Stomach (tissue), 19 donors: ENCODE measurements at places on chromosomes 12 and 14.

DNA sequence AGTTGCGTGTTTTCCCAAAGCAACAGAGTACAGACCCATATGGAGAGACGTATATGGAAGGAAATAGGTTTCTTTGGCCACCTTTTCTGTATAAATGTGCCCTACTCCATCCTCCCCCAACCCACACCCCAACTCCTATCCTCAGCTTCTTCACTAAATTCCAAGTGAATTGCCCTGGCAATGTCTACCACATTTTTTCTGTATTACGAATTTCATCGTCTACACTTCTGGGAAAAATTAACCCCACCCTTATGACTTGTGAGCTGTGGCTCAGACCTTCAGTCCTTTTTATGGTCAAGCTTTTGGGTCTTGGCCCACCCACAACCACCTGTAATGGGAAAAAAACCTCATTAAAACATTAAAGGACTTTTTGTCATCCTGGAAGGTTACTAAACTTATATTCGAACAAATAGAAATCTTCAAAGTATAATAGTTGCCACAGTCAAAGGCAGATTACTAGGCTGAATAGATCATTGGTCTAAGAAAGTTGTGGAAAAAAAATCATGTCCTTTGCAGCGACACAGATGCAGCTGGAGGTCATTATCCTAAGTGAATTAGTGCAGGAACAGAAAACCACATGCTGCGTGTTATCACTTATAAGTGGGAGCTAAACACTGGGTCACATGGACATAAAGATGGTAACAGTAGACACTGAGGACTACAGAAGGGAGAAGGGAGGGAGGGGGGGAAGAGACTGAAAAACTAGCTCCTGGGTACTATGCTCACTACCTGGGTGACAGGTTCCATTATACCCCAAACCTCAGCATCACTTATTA lies 15.7 kb upstream of the NFKBIA start:
- no peak overlapping the region for H3K4me3 ChIP-seq
- no peaks in the 10 kb centered on the region for H3K4me1 ChIP-seq
- no peak for DNase-seq
- H3K27me3 ChIP-seq = no peaks in the 10 kb centered on the region

DNA sequence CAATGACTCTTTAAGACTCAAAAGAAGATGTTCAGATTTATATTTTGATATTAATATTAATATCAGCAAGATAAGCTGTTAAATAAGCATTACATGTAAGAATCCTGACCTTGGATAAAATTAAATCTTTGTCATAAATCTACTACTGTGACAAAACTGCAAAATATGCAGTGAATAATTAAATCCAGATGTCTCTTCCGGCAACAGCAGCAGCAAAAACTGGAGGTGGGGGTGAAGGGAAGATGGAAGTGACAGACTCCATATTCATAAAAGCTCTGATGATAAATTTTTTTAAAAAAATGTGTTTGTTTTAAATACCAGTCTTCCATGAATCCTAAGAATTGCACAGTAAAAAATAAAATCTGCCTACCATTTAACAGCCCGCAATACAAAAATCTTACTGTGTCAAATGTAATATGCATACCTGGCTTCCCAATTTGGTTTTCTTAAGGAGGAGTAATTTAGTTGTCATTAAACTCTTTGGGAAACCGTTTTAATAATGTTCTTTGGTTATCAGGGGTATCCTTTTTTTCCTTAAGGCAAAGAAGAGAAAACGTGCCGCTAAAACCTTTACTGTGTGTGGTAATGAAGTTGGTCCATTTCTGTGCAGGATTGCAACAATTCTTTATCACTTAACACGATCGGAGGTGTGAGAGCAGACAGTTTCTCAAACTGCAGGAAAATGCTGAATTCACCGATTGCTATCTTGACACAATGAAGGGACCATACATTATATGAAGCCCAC lies 478.2 kb downstream of the DIO2 start:
- H3K27ac ChIP-seq = no peak overlapping the region
- H3K4me1 ChIP-seq = no peaks in the 10 kb centered on the region
- no peaks in the 10 kb centered on the region for H3K27me3 ChIP-seq
- no peak overlapping the region for H3K4me3 ChIP-seq
- no peaks in the 10 kb centered on the region for H3K36me3 ChIP-seq
- no peak for DNase-seq

GRCh38 chr14:51520087-51520486 lies 131.6 kb upstream of the FRMD6 start:
- no peaks in the 10 kb centered on the region for H3K36me3 ChIP-seq
- H3K27ac ChIP-seq = no peak overlapping the region
- no peaks in the 10 kb centered on the region for H3K27me3 ChIP-seq
- no peak overlapping the region for H3K4me3 ChIP-seq
- H3K4me1 ChIP-seq = no peaks in the 10 kb centered on the region

DNA sequence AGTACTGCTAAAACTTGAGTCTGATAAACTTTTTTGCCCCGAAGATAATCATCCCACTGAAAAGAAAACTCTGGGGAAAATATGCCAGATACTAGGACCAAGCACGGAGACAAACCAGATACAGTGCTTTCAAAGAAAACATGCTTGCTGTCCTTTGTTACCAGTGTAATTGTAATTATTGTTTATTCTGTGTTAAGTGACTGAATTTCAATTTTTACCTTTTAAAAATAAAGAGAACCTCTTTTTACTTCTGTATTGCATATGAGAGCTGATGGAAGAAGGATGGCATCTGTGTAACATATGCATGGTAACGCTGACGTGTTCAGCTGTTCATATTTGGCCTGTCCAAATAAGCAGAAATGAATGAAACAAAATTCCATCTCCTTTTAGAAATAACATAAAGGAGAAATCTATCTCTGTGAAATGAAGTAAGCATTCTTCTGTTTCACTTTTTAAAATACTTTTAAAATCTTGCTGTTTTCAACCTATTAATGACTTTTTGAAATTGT lies 22.5 kb downstream of the SLC35E3 start:
- H3K36me3 ChIP-seq = peaks cover 7% of the 10 kb centered on the region
- no peak for DNase-seq
- H3K4me1 ChIP-seq = no peaks in the 10 kb centered on the region
- H3K27me3 ChIP-seq = no peaks in the 10 kb centered on the region

DNA sequence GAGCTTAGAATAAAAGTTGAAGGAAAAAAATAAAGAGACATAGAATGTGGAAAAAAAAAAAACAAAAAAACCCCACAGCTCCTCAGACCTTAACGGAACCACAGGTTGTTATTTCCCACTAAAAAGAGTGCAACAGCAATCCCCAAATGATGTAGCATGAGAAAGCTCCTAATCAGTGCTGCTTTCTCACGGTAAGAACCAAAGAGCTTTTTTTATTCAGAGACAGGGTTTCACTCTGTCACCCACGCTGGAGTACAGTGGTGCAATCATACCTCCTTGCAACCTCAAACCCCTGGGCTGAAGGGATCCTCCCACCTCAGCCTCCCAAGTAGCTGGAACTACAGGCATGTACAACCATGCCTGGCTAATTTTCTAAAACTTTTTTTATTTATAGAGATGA lies 13.3 kb downstream of the NDUFA12 start:
- no peaks in the 10 kb centered on the region for H3K27me3 ChIP-seq
- peaks cover 11% of the 10 kb centered on the region for H3K36me3 ChIP-seq
- H3K4me3 ChIP-seq = no peak overlapping the region

DNA sequence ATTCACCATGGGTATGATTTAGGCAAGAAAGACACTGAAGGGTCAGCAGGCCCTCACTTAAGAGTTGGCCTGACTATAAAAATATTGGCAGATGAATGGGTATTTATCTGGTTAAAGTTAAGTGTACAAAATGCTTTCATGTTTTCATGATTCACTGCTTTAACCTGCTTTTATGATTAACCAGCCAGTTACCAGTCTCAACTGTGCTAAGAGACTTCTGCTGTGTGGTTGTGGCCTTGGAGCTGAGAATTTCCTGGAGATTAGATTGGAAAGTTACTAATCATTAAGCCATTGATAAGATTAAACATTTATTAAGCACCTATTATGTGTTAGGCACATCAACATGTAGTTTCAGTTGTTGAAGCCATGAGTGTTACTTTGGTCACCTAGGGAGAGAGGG lies 68.9 kb downstream of the RASSF8 start:
- H3K4me3 ChIP-seq = no peak overlapping the region
- H3K27me3 ChIP-seq = no peaks in the 10 kb centered on the region
- peaks cover 52% of the 10 kb centered on the region for H3K4me1 ChIP-seq
- no peaks in the 10 kb centered on the region for H3K36me3 ChIP-seq
- H3K27ac ChIP-seq = no peak overlapping the region

GRCh38 chr14:25349269-25349668 lies 299.3 kb upstream of the STXBP6 start:
- no peaks in the 10 kb centered on the region for H3K27me3 ChIP-seq
- DNase-seq = no peak
- no peaks in the 10 kb centered on the region for H3K4me1 ChIP-seq
- no peaks in the 10 kb centered on the region for H3K36me3 ChIP-seq
- no peak overlapping the region for H3K27ac ChIP-seq

- no peaks in the 10 kb centered on the region for H3K27me3 ChIP-seq
- peaks cover 5% of the 10 kb centered on the region for H3K36me3 ChIP-seq
- H3K4me1 ChIP-seq = no peaks in the 10 kb centered on the region
- DNase-seq = no peak
- no peak overlapping the region for H3K27ac ChIP-seq
Observed at GRCh38 chr12:2501464-2502191, 293.1 kb upstream of the FKBP4 start.

DNA sequence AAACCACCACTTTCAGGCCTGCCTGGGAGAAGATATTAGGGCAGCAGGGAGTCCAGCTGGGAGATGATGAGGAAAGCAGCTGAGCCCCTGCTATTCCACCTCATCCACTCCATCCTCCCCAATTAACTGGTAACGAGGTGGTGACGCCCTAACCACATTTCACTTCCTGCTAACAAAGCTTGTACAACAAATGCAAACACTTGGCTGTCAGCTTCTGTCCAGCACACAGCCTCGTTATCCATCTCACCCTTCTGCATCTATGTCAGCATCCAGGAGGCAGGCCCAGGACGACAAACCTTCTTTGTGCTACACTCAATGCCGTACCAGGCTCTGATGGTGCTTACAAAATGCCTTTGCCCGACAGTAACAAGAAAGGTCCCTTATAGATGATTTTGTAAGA lies 225.4 kb downstream of the APAF1 start:
- H3K4me3 ChIP-seq = no peak overlapping the region
- no peaks in the 10 kb centered on the region for H3K27me3 ChIP-seq
- H3K36me3 ChIP-seq = no peaks in the 10 kb centered on the region
- no peaks in the 10 kb centered on the region for H3K4me1 ChIP-seq

GRCh38 chr14:53570411-53571387 lies 385.9 kb downstream of the BMP4 start:
- H3K36me3 ChIP-seq = no peaks in the 10 kb centered on the region
- no peaks in the 10 kb centered on the region for H3K27me3 ChIP-seq
- H3K4me1 ChIP-seq = peaks cover 11% of the 10 kb centered on the region

- no peaks in the 10 kb centered on the region for H3K27me3 ChIP-seq
- H3K4me1 ChIP-seq = no peaks in the 10 kb centered on the region
- no peak overlapping the region for H3K27ac ChIP-seq
- DNase-seq = no peak
- H3K4me3 ChIP-seq = no peak overlapping the region
Observed at GRCh38 chr14:45651890-45652289, 398.9 kb upstream of the MIS18BP1 start.

DNA sequence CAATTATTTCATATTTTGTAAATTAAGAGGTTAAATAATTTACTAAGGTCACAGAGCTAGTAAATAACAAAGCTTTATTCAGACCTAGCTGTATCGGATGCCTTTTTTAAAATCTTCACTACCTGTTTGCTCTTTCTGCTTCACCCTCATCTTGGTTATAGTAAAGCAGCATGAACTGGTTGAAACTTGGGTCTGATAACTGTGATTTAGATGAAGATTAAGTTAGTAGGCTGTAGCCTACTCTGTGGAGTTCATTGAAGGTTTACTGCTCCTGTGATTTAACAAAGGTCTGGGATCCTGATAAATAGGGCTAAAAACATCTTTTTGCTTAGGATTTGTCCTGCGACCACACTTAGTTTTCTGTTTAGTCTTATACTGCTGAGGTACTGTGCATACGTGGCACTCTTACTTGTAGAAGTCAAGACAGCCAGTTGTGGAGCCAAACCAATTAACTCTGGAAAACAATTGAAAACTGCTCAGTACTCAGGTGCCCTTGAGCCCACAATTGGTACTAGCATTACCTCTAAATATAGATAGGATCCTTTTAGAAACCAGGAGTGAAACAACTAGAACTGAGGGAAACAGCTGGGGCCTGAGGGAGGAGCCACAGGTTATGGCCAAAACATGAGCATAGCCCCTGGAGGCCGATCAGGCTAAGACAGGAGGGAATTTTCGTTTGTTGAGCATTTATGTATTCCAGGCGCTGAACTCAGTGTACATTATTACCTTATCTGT lies 2.3 kb downstream of the SPATS2 start:
- peak; percentile 43 for DNase-seq
- no peak overlapping the region for H3K27ac ChIP-seq

DNA sequence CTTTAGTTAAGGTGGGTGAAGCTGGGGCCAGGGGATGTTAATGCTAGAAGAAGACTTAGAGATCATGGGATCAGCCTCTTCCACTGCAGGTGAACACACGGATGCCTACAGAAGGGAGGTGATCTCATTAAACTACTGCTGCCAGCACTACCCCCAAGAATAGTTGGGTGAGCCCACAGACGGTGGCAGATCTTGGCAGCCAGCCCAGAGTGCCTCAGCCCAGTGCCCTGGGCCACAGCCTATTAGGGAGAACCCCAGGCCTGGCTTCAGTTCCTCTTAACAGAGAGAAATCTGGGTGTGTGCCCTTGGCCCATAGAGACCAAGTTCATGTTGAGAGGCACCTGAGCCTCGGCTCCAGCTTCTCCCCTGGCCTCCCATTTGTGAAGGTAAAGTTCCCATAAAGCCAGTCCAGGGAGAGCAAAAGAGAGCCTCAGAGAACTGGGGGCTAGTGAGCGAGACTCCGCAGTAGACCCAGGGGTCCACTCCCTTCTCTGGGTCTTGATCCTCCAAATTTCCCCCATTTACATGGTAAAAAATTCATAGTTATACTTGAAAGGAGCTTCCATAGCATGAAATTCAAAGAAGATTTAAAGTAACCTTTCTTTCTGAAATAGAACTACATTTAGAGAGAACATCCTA lies 125.0 kb upstream of the CCND2 start:
- H3K27ac ChIP-seq = no peak overlapping the region
- H3K36me3 ChIP-seq = no peaks in the 10 kb centered on the region
- peak; percentile 40 for DNase-seq

DNA sequence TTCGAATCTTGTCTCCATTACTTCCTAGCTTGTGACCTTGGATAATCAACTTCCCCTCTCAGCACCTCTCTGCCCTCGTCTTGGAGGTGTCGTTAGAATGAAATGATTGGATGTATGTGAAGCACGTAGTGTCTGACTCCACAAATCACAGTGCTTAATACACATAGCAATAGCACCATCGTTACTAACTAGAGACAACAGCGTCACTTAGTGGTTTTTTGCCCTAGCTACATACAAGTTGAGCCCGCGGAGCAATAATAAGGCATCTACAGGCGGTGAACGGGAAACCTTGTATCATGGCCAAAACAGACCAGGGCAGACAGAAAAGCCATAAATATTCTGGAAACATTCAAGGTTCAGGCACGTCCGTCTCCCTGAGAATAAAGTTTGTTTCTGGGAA lies 154.9 kb downstream of the ASCL4 start:
- H3K4me3 ChIP-seq = no peak overlapping the region
- H3K36me3 ChIP-seq = no peaks in the 10 kb centered on the region
- no peak for DNase-seq
- no peaks in the 10 kb centered on the region for H3K4me1 ChIP-seq
